ENCODE measurements at places on chromosomes 11 and 22.

DNA sequence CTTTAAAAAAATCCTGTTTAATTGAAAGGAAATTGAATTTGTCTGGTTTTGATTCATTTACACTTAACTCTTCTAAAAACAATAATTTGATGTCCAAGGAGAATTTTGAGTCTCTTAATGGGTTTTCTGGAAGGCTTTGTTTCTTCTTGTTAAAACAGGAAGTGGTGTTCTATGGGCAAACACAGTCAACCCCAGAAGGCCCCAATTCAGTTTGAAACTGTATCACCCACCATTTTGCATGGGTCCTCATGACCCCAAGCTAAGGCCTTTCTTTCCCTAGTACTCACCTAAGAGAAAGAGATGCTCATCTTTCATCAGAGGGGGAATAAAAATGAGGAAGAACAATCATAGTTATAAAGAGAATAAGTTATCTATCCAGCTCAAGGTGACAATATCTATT is 10.6 kb downstream of the FLI1 start:
- DNase-seq = no peak

DNA sequence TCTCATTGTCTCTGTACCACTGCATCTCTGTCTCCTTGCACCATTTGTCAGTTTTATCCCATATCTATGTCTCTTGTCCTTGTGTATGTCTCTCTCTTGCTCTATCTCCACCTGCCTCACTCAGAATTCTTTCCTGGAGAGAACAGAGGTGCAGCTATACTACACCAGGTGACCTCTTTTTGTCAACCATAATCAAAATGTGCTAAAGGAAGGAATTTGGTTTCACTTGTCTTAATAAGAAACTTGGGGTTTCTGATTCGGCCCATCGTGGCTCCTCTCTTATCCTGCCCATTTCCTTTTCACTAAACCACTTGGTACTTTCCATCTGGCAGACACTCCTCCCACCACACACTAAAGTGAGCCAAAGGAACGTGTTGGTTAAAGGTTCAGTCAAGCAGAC is 2.0 kb upstream of the C11orf42 start:
- no peak for DNase-seq

DNA sequence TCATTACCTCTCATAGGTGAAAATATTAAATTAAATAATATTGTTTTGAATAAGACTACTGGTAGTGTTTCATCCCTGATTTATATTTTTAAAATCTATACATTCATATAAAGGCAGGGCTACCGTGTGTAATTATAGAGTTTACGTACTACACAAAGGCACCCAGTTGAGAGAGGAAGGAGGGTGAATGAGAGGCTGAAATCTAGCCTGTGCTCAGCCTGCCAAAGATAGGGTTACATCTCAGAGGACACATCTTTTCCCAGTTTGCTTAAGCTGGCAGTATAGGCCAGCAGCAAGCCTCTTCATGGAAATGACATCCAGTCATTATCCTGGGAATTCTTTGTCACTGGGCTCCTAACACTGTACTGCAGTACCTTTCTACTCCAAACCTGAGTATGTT is 7.5 kb upstream of the B3GNT6 start:
- DNase-seq = no peak

DNA sequence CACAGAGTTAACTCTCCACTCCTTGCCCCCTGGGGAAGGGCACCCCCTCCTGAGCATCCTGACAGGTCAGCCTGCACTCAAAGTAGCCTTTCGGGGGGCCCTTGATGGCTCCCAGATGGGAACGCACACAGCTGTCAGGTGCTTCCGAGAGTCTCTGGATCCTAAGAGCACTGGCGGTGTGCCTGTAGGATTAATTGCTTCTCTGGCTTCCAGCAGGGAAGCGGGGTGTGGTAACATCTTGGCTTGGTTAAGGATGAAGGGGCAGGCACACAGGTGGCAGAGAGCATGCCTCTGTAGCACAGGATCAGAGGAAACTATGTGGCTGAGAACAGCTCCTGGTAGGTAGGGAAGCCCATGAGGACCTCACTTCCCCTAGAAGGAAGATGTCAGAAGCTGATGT is 199.8 kb downstream of the MIAT start:
- DNase-seq = no peak

GRCh38 chr22:24492391-24492790 is 2.7 kb upstream of the UPB1 start:
- DNase-seq = peak; percentile 24

- DNase-seq = no peak
Observed at GRCh38 chr22:39017596-39018365, 3.1 kb upstream of the APOBEC3D start.

- DNase-seq = no peak
Observed at GRCh38 chr11:66562907-66563583, 5.4 kb downstream of the CTSF start.

DNA sequence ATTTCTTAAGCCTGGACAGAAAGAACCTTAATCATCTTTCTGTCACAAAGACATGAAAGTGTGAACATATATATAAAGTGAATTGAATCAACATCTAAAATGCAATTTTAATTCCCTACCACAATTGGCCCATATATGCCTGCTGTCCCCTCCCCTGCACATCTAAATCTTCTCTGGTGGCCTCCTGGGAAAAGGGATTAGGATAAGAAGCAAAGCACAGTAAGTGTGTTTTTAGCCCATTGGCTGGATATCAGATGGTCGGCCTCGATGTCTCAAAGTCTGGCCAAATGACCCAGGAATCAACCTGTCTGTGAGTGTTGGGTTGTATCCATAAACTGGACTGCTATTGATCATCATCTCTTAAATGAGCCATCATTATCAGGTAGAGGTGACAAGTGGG is 5.8 kb downstream of the MMP3 start:
- no peak for DNase-seq

DNA sequence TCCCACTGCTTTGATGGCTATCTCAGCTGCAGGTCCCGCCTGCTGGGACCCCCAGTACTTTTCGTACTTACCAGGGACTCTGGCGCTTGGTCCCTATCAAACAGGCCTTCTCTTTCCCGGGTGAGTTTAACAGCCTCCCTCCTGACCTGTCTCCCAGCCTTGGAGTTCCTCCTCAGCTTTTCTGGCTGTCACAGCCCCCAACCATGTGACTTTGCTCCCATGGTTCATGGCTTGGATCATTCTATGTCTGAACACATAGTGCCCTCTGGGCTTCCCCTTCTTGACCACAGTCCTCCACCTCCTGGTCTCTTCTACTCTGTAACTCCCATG is 56.9 kb downstream of the PARVA start:
- DNase-seq = no peak
